ENCODE measurements at places on chromosomes 16 and 17. TPM values are rescaled to one million over a fixed set of nuclear protein-coding genes. Genes with fewer than 3 reads are reported as not detected.

DOC2A gene
- total RNA-seq, result not detected

FA2H gene
- 3.3 TPM for total RNA-seq

PDXDC1 gene
- total RNA-seq, result 54.9 TPM

CDH5 gene
- 9.6 TPM for total RNA-seq

DBNDD1 gene
- 5.8 TPM for total RNA-seq

HOXB2 gene
- 9.2 TPM for total RNA-seq

TVP23A gene
- total RNA-seq, result 0.19 TPM

RBBP6 gene
- 51.9 TPM for total RNA-seq

ZNF319 gene
- total RNA-seq, result 2.7 TPM

RAB40B gene
- total RNA-seq, result 6.5 TPM

G6PC1 gene
- not detected for total RNA-seq

NUPR1 gene
- 18.8 TPM for total RNA-seq

SBK1 gene
- total RNA-seq, result 0.95 TPM

PTX4 gene
- not detected for total RNA-seq

UMOD gene
- total RNA-seq, result not detected

PIK3R6 gene
- 0.22 TPM for total RNA-seq

GH1 gene
- total RNA-seq, result not detected

ABCC12 gene
- not detected for total RNA-seq

ZNF469 gene
- 0.44 TPM for total RNA-seq

ABI3 gene
- total RNA-seq, result 3.0 TPM

HOXB5 gene
- total RNA-seq, result not detected

FNDC8 gene
- total RNA-seq, result not detected

OR4D1 gene
- not detected for total RNA-seq

SPG7 gene
- 95.0 TPM for total RNA-seq

KNOP1 gene
- 9.3 TPM for total RNA-seq

ABCC3 gene
- 19.6 TPM for total RNA-seq

KRT12 gene
- total RNA-seq, result not detected

ACSM2A gene
- total RNA-seq, result not detected

PLD6 gene
- 0.76 TPM for total RNA-seq

IGSF6 gene
- total RNA-seq, result 0.18 TPM

METRN gene
- 4.2 TPM for total RNA-seq
